Right renal pelvis (tissue), 4 donors: ENCODE measurements at places on chromosomes 2 and 18. TPM values are rescaled to one million over a fixed set of nuclear protein-coding genes. Genes with fewer than 3 reads are reported as not detected.

Gene ALLC
- 0.23 TPM for polyA plus RNA-seq

Gene HADHA
- polyA plus RNA-seq = 200 TPM

Gene ALK
- 0.32 TPM for polyA plus RNA-seq

Gene VIT
- not detected for polyA plus RNA-seq

Gene CHST10
- polyA plus RNA-seq = 23.2 TPM

Gene PMAIP1
- polyA plus RNA-seq = 4.1 TPM

Gene IL1RL1
- 0.59 TPM for polyA plus RNA-seq

Gene SKA1
- 8.3 TPM for polyA plus RNA-seq

Gene GPR75
- polyA plus RNA-seq = 1.5 TPM

Gene CIB4
- polyA plus RNA-seq = 1.2 TPM

Gene GPR45
- polyA plus RNA-seq = not detected

Gene AFF3
- polyA plus RNA-seq = 25.4 TPM

Gene EMILIN1
- polyA plus RNA-seq = 95.1 TPM

Gene KRCC1
- 62.1 TPM for polyA plus RNA-seq

Gene AGXT
- 0.10 TPM for polyA plus RNA-seq

Gene RBM44
- 0.44 TPM for polyA plus RNA-seq

Gene DSC3
- 3.8 TPM for polyA plus RNA-seq

Gene ACVR2A
- 27.1 TPM for polyA plus RNA-seq

Gene LYG1
- 3.2 TPM for polyA plus RNA-seq

Gene SLC9A4
- 6.1 TPM for polyA plus RNA-seq

Gene NOL4
- 3.8 TPM for polyA plus RNA-seq

Gene ALPP
- polyA plus RNA-seq = not detected

Gene MAIP1
- polyA plus RNA-seq = 33.2 TPM

Gene PPP1R7
- polyA plus RNA-seq = 85.9 TPM

DNA sequence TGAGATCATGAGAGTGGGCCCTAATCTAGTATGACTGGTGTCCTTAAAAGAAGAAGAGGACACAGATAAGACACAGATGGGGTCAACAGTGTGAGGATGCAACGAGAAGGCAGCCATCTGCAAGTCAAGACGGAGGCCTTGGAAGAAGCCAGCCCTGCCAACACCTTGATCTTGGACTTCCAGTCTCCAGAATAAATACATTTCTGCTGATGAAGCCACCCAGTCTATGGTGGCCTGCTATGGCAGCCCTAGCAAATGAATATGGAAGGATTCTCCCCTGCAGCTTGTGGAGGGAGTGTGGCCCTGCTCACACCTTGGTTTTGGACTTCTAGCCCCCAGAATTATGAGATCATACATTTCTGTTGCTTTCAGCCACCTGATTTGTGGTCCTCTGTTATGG is 12.3 kb downstream of the CTIF start:
- DNase-seq = no peak

- DNase-seq = no peak
These were observed 9.0 kb upstream of the CWC22 start for GRCh38 chr2:180015951-180016709.

DNA sequence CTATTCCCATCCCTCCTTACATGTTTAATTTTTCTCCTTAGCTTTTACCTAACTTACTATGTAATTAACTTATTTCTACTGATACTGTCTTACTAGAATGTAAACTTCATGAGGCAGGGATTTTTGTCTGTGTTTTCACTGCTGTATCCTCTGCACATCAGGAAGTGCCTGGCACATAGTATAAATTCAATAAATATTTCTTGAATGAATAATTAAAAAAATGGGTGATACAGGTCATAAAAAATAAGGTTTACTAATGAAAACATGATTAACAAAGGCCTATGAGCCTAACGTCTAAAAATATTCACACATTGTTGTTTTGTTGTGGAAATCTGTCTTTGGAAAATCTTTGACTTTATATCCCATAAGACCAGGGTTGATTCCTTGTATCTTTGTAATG is 4.5 kb downstream of the RBKS start:
- no peak for DNase-seq

- no peak for DNase-seq
These were observed 6.9 kb upstream of the EHBP1 start for GRCh38 chr2:62698653-62699052.

GRCh38 chr2:14220101-14220500 is 412.4 kb upstream of the LRATD1 start:
- no peak for DNase-seq

GRCh38 chr2:41736586-41736985 is 311.2 kb upstream of the PKDCC start:
- DNase-seq = no peak

- DNase-seq = no peak
These were observed 24.9 kb downstream of the OLA1 start for GRCh38 chr2:174223388-174223787.

DNA sequence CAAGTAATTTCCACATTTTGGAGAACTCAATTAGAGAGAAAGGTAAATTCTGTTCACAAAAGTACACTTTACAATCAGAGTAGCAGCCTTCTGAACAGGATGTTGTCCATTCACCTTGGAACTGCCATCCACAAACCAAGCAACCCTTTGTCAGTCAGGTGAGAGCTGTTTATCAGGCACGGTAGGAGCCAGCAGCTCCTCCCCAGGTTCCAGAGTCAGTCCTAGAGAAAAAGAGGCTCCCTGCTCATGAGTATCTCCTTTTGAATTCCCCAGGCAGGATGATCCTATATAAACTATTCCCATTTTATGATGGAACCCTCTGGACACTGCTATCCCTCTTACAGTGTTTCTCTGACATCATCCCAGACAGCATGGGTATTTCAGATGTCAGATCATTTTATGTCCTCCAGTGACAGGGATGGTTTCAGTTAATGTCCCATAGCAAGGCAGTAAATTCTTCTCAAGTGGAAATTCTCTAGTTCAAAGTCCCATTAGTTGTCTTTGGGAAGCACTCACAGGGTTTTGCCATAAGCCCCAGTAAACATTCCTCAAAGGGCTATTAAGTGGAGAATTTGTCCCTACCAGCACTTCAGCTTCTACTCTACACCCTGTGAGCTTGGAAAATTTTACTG is 34.5 kb upstream of the CSRNP3 start:
- peak; percentile 28 for DNase-seq

GRCh38 chr2:40248294-40248693 is 203.6 kb downstream of the SLC8A1 start:
- no peak for DNase-seq

- no peak for DNase-seq
These were observed 19.5 kb downstream of the C2orf74 start for GRCh38 chr2:61181382-61182058.

- DNase-seq = no peak
These were observed 28.4 kb downstream of the OTX1 start for GRCh38 chr2:63078852-63079606.

DNA sequence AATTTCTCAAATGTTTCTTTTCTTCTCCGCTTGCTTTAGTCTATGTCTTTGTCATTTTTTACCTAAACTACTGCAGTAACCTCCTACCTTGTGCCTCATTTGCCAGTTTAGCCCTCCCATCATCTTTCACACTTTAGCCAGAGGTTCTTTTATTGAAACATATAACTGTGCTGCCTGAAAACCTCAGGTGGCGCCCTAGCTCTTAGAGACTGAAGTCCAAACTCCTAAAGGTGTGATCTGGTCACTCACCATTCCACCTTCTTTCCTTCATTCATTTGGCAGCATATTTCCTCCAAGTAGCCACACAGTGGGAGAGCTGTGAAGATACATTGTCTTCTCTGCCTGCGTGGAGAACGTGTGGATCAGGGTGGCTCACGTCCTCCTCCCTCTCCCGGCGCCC is 98.2 kb upstream of the MAPRE2 start:
- no peak for DNase-seq

- DNase-seq = no peak
These were observed 803 bp upstream of the DES start for GRCh38 chr2:219417374-219417773.

DNA sequence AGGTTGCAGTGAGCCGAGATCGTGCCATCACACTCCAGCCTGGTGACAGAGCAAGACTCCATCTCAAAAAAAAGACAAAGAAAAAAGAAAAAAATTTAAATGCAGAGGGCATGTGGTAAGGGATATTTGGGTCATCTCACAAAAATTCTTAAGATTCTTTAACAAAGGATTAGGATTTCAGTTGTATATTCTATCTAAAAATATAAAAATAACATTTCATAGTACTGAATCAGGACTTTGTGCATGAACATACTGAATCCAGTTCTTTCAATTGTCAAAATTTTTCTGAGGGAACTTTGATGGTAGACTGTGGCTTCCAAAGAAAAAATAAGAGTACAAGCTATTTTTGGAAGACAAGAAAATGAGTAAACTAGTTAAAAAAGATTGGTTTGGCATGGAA is 6.5 kb upstream of the PPP3R1 start:
- no peak for DNase-seq

DNA sequence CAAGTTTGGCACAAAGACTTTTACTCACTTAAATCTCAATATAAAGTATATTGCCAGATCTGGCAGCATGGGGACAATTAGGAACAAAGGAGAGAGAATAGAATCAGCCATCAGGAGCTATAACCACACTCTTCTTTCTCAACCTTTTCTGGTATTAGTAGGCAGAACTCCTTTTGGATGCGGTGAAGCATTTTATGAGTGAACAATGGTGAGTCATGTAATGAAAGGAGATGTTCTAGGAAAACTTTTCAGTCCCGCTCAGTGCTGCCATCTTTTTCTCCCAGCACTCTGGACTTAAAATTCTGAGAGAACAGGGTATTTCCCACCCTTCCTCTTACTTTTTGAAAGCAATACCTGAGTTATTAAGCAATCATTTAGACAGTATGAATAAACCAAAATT is 32.2 kb downstream of the PLEKHA3 start:
- no peak for DNase-seq

DNA sequence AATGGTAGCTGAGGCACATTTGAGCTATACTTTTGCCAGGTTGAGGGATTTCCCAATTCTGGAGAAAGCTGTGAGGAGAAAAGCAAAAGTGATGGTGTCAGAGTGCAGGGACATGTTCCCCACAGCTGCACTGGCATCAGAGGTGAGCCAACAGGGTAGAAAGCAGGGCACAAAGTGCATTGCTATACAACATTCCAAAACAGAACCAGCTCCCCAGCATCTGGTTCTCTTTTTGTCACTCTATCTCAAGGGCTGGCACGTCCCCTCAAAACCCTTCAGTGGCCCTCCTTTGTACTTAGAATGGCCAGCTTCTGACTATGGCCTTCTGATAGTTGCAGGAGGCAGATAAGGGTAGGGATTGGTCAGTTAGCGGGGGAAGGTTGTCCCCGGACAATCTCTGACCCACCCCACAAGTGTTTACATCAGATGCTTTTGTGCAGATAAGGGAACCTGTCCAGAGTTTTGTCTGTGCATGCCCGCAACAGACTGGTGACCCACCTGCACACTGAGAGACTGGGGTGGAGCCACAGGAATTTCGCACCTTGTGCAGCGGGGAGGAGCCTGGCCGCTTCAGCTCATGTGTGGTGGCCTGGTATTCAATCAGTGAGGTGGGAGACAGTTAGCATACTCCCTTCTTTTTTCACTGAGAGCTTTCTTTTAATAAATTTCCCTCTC is 31.0 kb upstream of the TMEM17 start:
- no peak for DNase-seq

GRCh38 chr2:888211-888801 is 62.3 kb upstream of the SNTG2 start:
- no peak for DNase-seq

- DNase-seq = no peak
These were observed 87.7 kb upstream of the LRP1B start for GRCh38 chr2:142218471-142218870.

DNA sequence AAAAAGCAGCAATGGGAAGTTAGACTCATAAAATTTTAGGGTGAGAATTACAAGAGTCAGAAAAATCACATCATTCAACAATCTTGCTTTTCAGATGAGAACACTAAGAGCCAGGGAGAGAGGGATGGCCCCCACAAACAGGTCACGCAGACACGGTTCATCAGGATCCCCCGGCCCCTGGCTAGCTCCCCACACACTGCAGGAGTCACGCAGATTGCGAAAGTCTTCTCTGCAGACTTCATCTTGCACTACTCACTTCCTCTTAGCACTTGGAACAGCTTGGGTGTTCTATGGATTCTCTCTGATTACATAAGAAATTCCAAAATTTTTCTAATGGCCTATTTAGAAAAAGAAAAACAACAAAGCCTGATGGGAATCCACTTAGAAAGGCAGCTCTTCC is 21.6 kb upstream of the SULT1C2 start:
- no peak for DNase-seq

- DNase-seq = no peak
These were observed 22.1 kb downstream of the MFF start for GRCh38 chr2:227347117-227347516.

DNA sequence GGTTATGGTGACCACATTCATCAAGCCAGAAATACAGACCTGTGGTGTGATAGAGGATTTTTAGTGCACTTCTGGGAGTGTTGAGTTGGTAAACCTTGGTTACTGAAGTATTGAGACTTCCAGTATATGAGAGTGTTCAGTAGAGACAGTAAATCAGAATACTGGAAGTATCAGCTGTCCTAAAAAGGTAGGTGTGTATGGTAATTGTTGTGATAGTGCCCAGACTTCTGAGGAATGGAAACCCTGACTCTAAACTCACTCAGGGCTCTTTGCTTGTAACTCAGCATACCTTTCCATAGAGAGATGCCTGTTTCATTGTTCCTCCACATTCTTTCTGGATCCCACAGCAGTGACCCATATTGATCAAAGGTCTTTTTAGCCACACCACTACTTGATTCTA is 217.1 kb downstream of the SETBP1 start:
- DNase-seq = no peak

- peak; percentile 21 for DNase-seq
These were observed 102.0 kb downstream of the MAP2 start for GRCh38 chr2:209525834-209526281.

DNA sequence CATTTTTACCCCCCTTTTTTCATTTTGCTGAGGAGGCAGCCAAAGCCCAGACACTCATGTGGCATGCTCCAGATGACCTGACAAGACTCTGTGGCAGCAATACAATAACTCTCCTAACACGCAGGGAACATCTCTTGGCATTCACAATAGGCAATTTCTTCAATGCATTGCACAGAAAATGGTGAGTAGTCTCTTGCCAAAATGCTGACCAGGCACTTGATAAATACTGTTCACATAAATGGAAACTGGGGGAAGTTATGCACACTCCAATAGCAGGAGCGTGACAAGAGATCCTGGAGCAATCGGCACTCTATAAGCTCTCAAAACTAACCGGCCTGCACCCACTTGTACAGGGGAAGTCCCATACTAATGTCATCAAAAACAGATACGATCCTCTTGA is 66.3 kb downstream of the NBAS start:
- no peak for DNase-seq

DNA sequence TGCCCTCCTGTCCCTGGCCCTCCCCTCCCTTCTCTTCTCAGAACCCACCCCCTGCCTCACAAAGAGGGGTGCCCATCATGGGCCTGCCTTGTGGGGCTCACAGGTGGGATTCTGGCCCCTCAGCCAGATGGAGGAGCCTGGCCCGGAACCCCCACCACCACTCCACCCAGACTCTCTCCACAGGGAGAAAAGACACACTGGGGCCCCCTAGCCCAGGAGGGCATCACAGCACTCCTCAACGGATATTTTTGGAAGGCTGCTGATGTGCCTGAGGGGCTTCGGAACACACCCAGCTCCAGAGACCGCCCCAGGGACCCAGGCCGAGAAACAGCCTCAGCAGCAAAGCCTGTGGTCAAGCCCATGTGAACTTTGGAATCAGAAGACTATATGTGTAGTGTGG is 9.9 kb downstream of the KCNIP3 start:
- no peak for DNase-seq
